Subcutaneous preadipocyte (primary cell): ENCODE measurements at places on chromosomes 7 and 10. TPM values are rescaled to one million over a fixed set of nuclear protein-coding genes. Genes with fewer than 3 reads are reported as not detected.

Gene PRPS1L1
- total RNA-seq, result not detected in 2 replicates

Gene C10orf90
- total RNA-seq, result 3.7 and 5.9 TPM in 2 replicates

Gene GIMAP8
- total RNA-seq, result not detected in 2 replicates

Gene CTBP2
- 60.6 and 93.6 TPM in 2 replicates for total RNA-seq

Gene CXCL12
- total RNA-seq, result 0.20 and 8.8 TPM in 2 replicates

Gene RASSF4
- 2.9 and 4.0 TPM in 2 replicates for total RNA-seq

Gene EPO
- total RNA-seq, result not detected in 2 replicates

Gene TFPI2
- total RNA-seq, result 53.3 and 369 TPM in 2 replicates

Gene PTF1A
- total RNA-seq, result not detected in 2 replicates

Gene LRRD1
- total RNA-seq, result under 0.01 and 0.20 TPM in 2 replicates

Gene KIAA1217
- total RNA-seq, result 7.3 and 8.4 TPM in 2 replicates

Gene CLEC2L
- total RNA-seq, result not detected in 2 replicates

Gene LRRC61
- under 0.01 TPM in 1 of 2 replicates, not detected in the other for total RNA-seq

Gene MSS51
- 1.5 and 2.5 TPM in 2 replicates for total RNA-seq

Gene FOXP2
- 8.8 and 11.8 TPM in 2 replicates for total RNA-seq

Gene CFAP46
- total RNA-seq, result 0.37 and 0.39 TPM in 2 replicates

Gene NXPH1
- total RNA-seq, result not detected in 2 replicates

Gene PRSS1
- not detected in 2 replicates for total RNA-seq

Gene PILRA
- total RNA-seq, result under 0.01 and 0.39 TPM in 2 replicates

Gene TUBAL3
- total RNA-seq, result not detected in 2 replicates

Gene MACC1
- 0.37 TPM in 1 of 2 replicates, not detected in the other for total RNA-seq

Gene ADRB1
- total RNA-seq, result not detected in 2 replicates

Gene CRYGN
- total RNA-seq, result under 0.01 and 0.37 TPM in 2 replicates

Gene LRRC18
- total RNA-seq, result not detected in 2 replicates

Gene BMPER
- 10.2 and 16.2 TPM in 2 replicates for total RNA-seq

Gene ANXA8L1
- not detected in 2 replicates for total RNA-seq

Gene ACTL6B
- total RNA-seq, result not detected in 2 replicates

Gene CPN1
- not detected in 2 replicates for total RNA-seq

Gene PNLIP
- total RNA-seq, result not detected in 2 replicates

Gene ATP6V1F
- 66.7 and 103 TPM in 2 replicates for total RNA-seq

Gene GTF2IRD2
- total RNA-seq, result 2.2 and 3.5 TPM in 2 replicates

Gene AMPH
- 4.3 and 11.4 TPM in 2 replicates for total RNA-seq
